SHP77 (cell line): ENCODE measurements at places on chromosomes 12 and 14.
A peak's percentile ranks its signal among the peaks of the same experiment; 100 is the strongest.

- DNase-seq, result no peak
Observed at GRCh38 chr12:5364036-5364770, 67.7 kb upstream of the NTF3 start.

DNA sequence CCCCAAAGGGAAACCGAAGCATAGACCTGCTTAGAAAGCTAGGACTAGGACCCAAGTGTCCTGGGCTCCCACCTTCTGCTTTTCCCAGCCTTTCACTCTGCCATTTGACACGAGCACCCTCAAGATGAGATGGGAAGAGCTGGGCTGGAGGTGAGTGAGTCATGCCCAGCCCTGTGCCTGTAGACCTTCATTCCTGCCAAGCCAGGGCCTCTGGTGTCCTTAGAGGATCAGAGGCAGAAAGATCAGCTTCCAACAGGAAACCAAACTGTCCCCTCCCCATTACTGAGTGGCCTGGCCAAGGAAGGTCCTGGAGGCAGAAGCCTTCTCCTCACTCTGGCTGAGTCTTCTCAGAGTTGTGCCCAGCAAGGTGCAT is 3.5 kb downstream of the TMEM63C start:
- no peak for DNase-seq

DNA sequence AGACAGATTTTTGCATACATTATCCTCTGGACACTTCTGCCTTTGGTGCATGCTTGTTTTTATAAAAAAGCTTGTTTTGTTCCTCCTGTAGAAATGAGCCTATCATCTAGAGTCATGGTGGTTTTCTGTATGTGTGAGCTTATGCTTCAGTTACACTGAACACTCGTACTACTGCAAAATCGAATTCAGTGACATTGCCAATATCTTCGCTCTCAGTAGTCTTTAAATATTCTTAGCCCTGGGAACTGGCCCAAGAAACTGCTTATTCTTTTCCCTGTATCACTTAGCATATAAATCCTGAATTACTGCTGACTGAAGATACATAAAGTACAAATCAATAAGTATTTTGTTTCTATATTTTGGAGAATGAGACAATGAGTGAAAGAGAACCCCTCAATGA is 70.5 kb downstream of the RGS6 start:
- no peak for DNase-seq

DNA sequence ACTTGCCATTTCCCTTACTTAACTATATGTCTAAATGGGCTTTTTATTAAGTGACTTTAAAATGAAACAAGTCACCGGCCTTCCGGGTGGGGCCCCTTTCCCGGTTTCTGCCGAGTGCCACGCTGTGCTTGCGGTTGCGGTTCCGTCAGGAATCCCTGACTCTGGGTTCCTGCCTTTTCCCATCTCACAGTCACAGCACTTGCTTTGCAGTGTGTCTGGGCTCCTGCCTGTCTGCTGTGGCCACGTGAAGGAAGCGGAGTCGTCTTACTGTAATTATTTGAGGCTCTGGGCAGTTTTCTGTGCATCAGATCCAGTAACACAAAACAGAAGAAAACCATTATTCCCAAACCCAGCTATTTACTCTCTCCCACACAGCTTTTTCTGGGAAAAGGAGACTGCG is 44.0 kb upstream of the FRMD6 start:
- no peak for DNase-seq

GRCh38 chr14:59588101-59588500 is 11.5 kb upstream of the CCDC175 start:
- no peak for DNase-seq

DNA sequence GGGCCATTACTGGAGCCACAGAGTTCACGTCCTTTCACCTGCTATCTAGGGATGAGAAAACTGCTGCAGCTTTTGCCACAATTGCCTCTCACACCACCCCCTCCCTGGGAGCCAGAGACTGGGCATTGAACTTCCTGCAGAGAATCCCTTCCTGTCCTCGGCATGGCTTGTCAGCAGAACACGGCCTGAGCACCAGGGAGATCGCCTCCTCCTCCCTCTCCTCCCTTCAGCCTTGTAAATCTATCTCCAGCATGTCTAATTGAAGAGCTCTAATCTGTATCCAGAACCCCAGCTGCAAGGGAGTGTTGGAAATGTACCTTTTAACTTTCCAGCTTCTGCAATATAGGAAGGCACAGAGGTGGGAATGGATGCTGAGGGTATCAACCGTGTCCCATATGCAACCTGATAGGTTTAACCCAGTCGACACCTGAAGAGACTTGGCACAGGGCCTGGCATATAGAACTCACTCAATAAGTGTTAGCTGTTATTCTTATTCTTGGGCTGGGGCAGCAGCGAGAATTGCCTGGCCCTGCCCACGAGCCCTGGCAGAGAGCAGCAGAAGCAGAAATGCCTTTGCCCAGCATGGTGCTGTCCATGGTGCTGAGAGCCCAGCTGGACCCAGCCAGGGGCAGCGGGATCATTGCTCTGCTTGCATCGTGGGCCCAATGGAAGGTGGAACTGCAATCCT is 26.8 kb downstream of the TMEM63C start:
- no peak for DNase-seq

GRCh38 chr12:75953312-75953906 is 78.2 kb downstream of the PHLDA1 start:
- DNase-seq, result no peak

DNA sequence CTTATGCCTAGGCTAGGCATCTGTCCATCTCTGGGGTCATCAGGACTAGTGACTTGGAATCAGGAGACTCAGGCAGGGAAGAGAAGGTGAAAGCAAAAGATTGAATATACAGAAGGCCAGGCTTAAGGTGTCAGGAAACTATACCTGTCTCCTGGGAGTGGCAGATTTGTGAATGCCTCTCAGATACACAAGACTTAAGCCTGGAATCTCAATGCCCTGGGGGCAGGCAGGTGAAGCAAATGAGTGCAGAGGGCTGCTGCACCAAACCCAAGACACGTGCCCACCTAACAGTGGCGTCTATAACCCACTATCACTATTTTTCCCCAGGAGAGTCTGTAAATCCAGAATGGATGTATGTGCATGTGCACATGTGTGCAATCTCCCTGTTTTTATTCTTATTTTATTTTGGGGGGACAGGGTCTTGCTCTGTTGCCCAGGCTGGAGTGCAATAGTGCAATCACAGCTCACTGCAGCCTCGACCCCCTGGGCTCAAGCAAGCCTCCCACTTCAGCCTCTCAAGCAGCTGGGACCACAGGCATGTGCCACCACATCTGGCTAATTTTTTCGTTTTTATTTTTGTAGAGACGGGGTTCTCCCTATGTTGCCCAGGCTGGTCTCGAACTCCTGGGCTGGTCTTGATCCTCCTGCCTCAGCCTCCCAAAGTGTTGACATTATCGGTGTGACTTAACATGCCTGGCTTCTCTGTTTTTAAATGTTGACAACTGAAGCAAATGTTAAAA is 31.9 kb upstream of the FOS start:
- DNase-seq, result no peak

- no peak for DNase-seq
Observed at GRCh38 chr14:51680031-51680430, 28.3 kb downstream of the FRMD6 start.

- DNase-seq, result no peak
Observed at GRCh38 chr12:13173012-13173932, 23.3 kb upstream of the EMP1 start.

- DNase-seq, result no peak
Observed at GRCh38 chr12:70052476-70052875, 190.8 kb upstream of the CNOT2 start.

DNA sequence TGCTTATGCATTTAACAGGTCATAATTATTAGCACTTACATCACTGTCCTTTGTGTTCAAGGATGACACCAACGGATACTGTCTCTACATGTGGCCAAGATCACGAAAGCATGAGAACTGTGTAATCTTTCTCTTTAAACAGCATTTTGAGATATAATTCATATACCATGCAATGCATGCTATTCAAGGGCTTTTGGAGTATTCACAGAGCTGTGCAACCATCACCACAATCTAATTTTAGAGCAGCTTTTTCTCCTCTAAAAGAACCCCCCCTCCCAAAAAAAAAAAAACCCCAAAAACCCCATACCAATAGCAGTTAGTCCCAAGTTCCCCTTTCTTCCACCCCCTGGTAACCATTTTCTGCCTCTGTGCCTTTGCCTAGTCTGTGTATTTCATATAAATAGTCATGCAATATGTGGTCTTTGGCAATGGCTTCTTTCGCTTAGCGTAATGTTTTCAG is 60.6 kb downstream of the SPRING1 start:
- no peak for DNase-seq

DNA sequence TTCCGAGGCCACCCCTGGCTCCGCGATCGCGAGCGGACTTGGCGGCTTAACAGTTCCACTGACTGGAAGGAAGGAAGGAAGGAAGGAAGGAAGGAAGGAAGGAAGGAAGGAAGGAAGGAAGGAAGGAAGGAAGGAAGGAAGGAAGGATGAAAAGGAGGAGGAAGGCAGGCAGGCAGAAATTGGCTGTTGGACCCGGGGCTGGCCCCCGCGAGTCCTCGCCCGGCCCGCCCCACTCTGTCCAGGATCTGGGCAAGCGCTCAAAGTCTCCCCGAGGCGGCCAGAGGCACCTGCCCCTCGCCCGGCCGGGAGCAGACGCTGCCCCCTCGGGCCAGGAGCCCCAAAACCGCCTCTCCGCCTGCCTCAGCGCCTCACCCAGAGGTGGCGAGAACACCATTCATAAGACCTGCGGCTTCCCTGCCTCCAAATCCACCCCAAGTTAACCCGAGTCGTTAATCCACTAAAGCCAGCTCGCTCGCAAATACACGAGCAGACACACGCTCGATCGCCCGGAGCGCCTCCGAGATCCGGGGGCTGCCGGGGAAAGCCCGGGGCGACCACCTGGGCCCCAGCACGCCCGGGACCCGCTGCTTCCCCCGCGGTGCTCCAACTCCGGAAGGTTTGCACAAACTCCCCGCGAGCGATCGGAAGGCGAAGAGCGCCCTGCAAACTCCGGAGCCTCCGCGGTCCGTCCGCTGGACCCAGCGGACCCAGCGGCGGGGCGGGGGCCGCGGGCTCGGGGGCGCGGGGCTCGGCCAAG is 844 bp downstream of the DPF3 start:
- peak; percentile 2 for DNase-seq

DNA sequence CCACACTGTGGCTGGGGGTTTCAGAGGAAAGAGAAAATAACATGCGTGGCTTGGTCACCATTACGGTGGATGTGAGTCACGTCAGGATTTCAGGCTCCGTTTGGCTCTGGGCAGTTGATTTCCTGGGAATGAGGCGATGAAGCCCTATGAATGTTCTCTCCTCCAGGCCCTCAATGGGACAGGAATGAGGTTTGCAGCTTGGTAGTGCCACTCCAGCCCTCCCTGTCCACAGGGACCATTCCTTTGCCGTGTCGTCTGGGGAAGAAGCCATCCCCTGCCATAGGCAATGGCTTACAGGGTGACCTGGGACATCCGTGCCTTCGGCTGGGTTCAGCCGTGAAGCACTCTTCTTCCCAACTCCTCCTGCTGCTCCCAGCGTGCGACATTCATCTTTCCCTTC is 95.0 kb downstream of the FBXL14 start:
- no peak for DNase-seq

DNA sequence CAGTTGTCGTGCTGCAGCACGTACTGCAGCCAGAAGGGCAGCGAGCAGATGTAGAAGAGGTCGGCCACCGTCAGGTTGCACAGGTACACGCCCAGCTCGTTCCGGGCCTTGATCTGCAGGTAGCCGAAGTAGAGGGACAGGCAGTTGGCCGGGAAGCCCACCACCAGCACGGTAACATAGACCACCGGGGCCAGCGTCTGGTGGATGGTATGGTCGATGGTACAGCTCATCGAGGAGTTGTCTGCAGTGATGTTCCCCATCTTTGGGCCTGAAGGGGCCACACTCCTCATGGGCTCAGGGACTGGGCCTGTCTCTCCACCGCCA is 9.8 kb downstream of the GPR68 start:
- DNase-seq, result no peak

- no peak for DNase-seq
Observed at GRCh38 chr12:3075315-3075714, 1.9 kb upstream of the TSPAN9 start.

DNA sequence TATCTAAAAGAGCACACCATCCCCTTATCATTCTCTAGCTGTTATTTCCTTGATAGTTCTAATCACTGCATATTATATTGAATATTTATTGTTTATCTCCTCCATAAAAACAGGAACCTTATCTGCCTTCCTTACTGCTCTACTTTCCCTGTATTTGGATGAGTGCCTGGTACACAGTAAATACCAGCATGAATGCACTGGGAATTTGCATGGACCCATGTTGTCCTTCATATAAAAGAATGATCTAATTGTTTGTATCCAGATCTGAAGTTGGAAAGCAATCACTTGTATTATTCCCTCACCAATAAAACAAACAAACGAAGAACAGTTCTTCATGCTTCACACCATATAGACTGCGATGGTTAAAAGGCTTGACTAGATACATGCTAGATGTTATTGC is 15.3 kb upstream of the CNOT2 start:
- DNase-seq, result no peak

- DNase-seq, result no peak
Observed at GRCh38 chr12:71155225-71155624, 2.6 kb downstream of the TSPAN8 start.

GRCh38 chr12:3572560-3572959 is 81.6 kb downstream of the PRMT8 start:
- DNase-seq, result no peak

DNA sequence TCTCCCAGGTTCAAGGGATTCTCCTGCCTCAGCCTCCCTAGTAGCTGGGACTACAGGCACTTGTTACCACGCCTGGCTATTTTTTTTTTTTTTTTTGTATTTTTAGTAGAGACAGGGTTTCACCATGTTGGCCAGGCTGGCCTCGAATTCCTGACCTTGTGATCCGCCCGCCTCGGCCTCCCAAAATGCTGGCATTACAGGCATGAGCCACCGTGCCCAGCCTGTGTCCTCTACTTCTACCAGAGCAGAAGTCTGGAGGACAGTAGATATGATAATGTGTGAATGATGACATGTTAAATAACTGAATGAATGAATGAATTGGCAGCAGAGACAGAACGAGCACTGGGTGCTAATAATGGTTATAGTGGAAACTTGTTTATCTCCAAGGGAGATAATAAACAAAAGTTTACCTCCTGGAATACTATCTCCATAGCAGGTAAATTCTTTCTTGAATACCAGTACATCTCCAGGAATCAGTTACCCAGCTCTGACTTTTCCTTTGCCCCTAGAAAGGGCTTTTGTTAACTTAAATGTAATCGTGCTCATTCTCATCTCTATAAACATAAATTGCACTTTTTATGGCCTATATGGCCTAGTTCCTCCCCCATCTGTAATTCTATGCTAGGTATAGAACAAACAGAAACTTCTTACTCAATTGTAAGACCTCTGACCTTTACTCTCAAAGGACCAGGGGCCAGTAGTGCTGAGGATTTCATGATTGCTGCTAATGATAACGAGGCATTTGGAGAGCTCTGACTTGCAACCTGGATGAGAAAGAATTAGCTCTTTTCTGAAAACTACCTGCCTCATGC is 7.2 kb upstream of the LGALS3 start:
- no peak for DNase-seq

- DNase-seq, result no peak
Observed at GRCh38 chr12:62805517-62805916, 129.4 kb downstream of the PPM1H start.

- no peak for DNase-seq
Observed at GRCh38 chr12:91007531-91008290, 2.9 kb upstream of the EPYC start.

- DNase-seq, result no peak
Observed at GRCh38 chr14:83874662-83875061, 1655.3 kb upstream of the FLRT2 start.
